ENCODE measurements at places on chromosomes 4 and X. TPM values are rescaled to one million over a fixed set of nuclear protein-coding genes. Genes with fewer than 3 reads are reported as not detected.

CXXC4 gene
- total RNA-seq = 2.9 TPM

YY2 gene
- 2.5 TPM for total RNA-seq

DKK2 gene
- total RNA-seq = 6.1 TPM

KLKB1 gene
- total RNA-seq = 0.82 TPM

PFKFB1 gene
- total RNA-seq = 0.70 TPM

NDNF gene
- total RNA-seq = 35.4 TPM

FRAS1 gene
- 125 TPM for total RNA-seq

FGB gene
- total RNA-seq = 5.6 TPM

TMEM156 gene
- 4.0 TPM for total RNA-seq

SSX4 gene
- not detected for total RNA-seq

SEPTIN11 gene
- total RNA-seq = 184 TPM

EIF1AX gene
- 50.4 TPM for total RNA-seq

UGT2B17 gene
- total RNA-seq = not detected

TRIM60 gene
- not detected for total RNA-seq

UCHL1 gene
- 48.0 TPM for total RNA-seq

MAGEA12 gene
- total RNA-seq = not detected

PRKX gene
- 15.9 TPM for total RNA-seq

NAA11 gene
- total RNA-seq = not detected

ADH1B gene
- 36.6 TPM for total RNA-seq

AFM gene
- total RNA-seq = 10.0 TPM

RAB40AL gene
- 1.2 TPM for total RNA-seq

HAUS3 gene
- total RNA-seq = 17.2 TPM

SRPX gene
- total RNA-seq = 22.0 TPM

PSAPL1 gene
- not detected for total RNA-seq

GABRQ gene
- 0.99 TPM for total RNA-seq

DCAF8L2 gene
- total RNA-seq = not detected

OTC gene
- total RNA-seq = not detected

LEF1 gene
- total RNA-seq = 37.3 TPM

PCDH18 gene
- 207 TPM for total RNA-seq

TCEAL5 gene
- 1.6 TPM for total RNA-seq

CT45A5 gene
- not detected for total RNA-seq

S100P gene
- 14.2 TPM for total RNA-seq

RRH gene
- total RNA-seq = 0.18 TPM

LRIT3 gene
- 0.47 TPM for total RNA-seq

PLCXD1 gene
- 22.1 TPM for total RNA-seq

ACE2 gene
- total RNA-seq = 16.9 TPM

ADH1A gene
- 0.35 TPM for total RNA-seq

VCX3A gene
- total RNA-seq = not detected

SLC4A4 gene
- total RNA-seq = 63.1 TPM

PCDH10 gene
- 3.4 TPM for total RNA-seq

EDA2R gene
- total RNA-seq = 0.58 TPM

SPIN2B gene
- 10.6 TPM for total RNA-seq

VSIG1 gene
- 0.64 TPM for total RNA-seq

CNOT6L gene
- 39.4 TPM for total RNA-seq

GLRA3 gene
- under 0.01 TPM for total RNA-seq

SLC10A6 gene
- total RNA-seq = 0.53 TPM

ARHGAP10 gene
- 37.7 TPM for total RNA-seq

GAGE1 gene
- not detected for total RNA-seq

USP17L18 gene
- not detected for total RNA-seq

RGN gene
- 30.4 TPM for total RNA-seq

FAAH2 gene
- 10.5 TPM for total RNA-seq

LGI2 gene
- total RNA-seq = 15.5 TPM

LANCL3 gene
- total RNA-seq = 0.99 TPM

All from metanephros (tissue), 2 donors.